Activated CD4-positive, CD25-positive, alpha-beta regulatory T cell treated with anti-CD3 and anti-CD28 coated beads, Interleukin-2, amount 50 U/mL, for 24 hours (primary cell): ENCODE measurements at places on chromosomes 1 and 21.

GRCh38 chr1:174795806-174796205 is 203.9 kb upstream of the CACYBP start:
- no peak for ATAC-seq

GRCh38 chr1:58748666-58749065 is 35.2 kb downstream of the JUN start:
- ATAC-seq, result no peak

GRCh38 chr1:212287261-212287895 is 2.2 kb downstream of the PPP2R5A start:
- ATAC-seq, result no peak

DNA sequence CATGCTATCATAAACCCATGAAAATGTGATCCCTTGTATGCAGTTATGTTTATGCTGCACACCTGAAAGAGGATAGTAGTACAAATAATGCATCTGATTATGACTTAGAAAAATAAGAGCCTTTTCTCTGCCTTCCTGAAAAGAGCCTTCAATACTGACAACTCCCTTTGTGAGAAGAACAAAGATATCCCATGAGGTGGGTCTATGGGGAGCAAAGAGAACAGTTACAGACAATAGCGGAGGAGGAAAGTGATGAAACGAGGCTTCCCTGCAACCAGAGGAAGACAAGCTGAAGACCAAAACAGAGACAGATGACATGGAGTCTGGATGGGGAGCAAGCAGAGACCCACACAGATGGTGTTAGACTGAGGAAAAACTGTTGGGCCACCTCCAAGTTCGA is 598.3 kb upstream of the PLXNA2 start:
- ATAC-seq, result no peak

GRCh38 chr1:1011396-1011949 is 1.8 kb upstream of the ISG15 start:
- no peak for ATAC-seq

GRCh38 chr1:23562137-23562876 is 3.0 kb upstream of the ID3 start:
- ATAC-seq, result no peak
